Prostate gland (tissue), 2 donors: ENCODE measurements at places on chromosomes 4 and X. TPM values are rescaled to one million over a fixed set of nuclear protein-coding genes. Genes with fewer than 3 reads are reported as not detected.

The IGBP1 gene
- 62.6 TPM for total RNA-seq

The CFAP299 gene
- total RNA-seq: not detected

The IL13RA2 gene
- 5.2 TPM for total RNA-seq

GRCh38 chr4:175562111-175562510 is 250.0 kb downstream of the GPM6A start:
- no peak overlapping the region for H3K4me3 ChIP-seq
- no peaks in the 10 kb centered on the region for H3K4me1 ChIP-seq
- H3K27ac ChIP-seq: no peak overlapping the region
- H3K27me3 ChIP-seq: no peaks in the 10 kb centered on the region
- no peaks in the 10 kb centered on the region for H3K36me3 ChIP-seq

The PPEF2 gene
- total RNA-seq: not detected

GRCh38 chr4:127708985-127709384 is 21.2 kb upstream of the SLC25A31 start:
- H3K4me3 ChIP-seq: no peak overlapping the region
- H3K4me1 ChIP-seq: no peaks in the 10 kb centered on the region
- H3K36me3 ChIP-seq: no peaks in the 10 kb centered on the region
- no peaks in the 10 kb centered on the region for H3K27me3 ChIP-seq
